ENCODE measurements at places on chromosomes 6 and 20.

- DNase-seq = peak; percentile 77
Observed at GRCh38 chr6:16184129-16184528, 54.3 kb upstream of the GMPR start.

- DNase-seq = no peak
Observed at GRCh38 chr6:36915599-36915998, 29.8 kb downstream of the C6orf89 start.

DNA sequence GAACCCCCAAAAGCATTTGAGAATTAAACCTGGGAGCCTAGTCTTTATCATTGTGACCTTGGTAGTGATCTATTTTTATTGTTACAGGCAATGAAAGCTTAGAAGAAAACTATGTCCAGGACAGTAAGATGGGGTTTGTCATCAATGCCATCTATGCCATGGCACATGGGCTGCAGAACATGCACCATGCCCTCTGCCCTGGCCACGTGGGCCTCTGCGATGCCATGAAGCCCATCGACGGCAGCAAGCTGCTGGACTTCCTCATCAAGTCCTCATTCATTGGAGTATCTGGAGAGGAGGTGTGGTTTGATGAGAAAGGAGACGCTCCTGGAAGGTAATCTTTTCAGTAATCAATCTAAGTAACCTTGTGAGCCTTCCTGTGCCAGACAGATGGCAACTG lies 191.5 kb upstream of the RAB32 start:
- DNase-seq = no peak

DNA sequence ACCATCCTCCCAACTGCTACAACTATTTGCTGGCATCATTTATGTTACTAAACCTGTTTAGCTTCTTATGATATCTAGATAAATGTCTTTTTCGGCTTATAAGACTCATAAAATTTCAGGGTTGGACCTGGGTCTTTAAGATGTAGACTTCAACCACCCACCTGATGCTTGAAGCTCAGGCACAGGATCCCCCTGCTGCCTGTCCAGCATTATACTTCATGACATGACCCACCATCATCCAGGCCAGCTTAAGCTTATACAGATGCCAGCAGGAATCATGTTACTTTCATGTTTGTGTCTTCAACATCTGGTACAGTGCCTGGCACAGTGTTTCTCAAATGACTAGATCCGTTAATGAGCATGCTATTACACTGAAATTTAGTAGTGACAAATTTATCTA lies 47.4 kb downstream of the SLC17A5 start:
- DNase-seq = no peak

- no peak for DNase-seq
Observed at GRCh38 chr6:42545226-42545773, 18.5 kb upstream of the UBR2 start.

GRCh38 chr6:168165373-168165772 lies 86.4 kb upstream of the FRMD1 start:
- DNase-seq = no peak

DNA sequence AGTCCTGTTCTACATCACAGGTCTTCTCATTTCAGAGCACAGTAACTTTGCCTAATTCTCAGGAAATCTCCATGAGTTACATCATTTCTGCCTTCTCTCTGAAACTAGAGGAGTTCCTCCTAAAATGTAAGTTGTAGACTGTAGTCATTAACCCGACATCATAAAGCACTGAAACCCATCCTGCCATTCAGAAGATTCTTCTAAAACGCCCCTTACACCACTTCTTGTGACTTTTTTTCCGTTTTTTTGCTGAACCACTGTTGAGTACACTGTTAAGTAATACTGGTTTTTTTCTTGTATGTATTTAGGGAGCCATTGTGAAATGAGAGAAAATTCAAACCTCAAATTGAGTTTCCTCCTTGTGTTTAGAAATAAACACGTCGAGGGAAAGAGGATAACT lies 117.3 kb downstream of the MAP3K4 start:
- DNase-seq = no peak

DNA sequence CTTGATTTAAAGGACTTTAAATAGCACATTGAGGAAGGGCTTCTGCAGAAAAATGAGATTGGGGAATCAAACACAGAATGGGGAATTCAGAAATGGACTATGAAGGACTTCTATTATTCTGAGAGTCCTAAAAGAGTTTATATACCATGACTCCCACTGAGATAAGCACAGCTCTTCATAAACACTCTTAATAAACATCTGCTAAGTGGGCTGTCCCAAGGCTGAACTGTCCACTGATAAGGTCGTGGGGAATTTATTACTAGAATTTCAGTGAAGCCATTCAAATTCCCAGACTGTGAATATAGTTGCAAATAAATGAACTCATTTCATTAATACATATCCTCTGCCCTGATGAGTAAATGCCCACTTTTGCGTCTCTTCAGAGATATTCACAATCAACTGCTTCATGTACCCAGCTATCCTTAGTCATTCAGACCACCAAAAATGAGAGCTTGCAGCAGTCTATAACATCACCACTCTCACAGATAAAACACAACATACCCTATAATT lies 468.2 kb upstream of the RUNX2 start:
- DNase-seq = no peak

DNA sequence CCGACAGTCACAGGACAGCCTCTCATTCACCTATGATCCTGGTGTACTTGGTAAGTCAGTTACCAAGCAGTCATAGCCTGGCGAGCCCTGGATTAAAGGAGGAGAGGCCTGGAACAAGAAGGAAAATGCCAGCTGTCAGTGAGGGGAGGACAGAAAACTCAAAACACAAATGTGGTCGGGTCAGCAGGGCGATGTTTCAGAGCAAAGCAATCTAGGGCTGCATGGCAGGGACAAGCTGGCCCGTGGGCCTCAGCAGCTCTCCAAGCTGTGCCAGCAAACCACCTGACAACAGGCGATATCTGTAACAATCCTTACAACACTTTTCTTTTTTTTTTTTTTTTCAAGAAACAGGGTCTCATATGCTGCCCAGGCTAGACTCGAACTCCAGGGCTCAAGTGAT lies 40.3 kb downstream of the MGME1 start:
- DNase-seq = no peak

All from small intestine (tissue), 16 donors.